Myocyte (in vitro differentiated cells): ENCODE measurements at places on chromosomes 1 and 21. TPM values are rescaled to one million over a fixed set of nuclear protein-coding genes. Genes with fewer than 3 reads are reported as not detected.

- no peak for DNase-seq
Measured at GRCh38 chr1:30085811-30086770, 637.3 kb downstream of the MATN1 start.

- no peak for DNase-seq
Measured at GRCh38 chr1:228956864-228957263, 221.6 kb downstream of the RHOU start.

GRCh38 chr1:22371408-22371807, 80.2 kb upstream of the ZBTB40 start:
- no peak for DNase-seq

GRCh38 chr21:41802198-41802584, 35.3 kb upstream of the RIPK4 start:
- no peak for DNase-seq

DNA sequence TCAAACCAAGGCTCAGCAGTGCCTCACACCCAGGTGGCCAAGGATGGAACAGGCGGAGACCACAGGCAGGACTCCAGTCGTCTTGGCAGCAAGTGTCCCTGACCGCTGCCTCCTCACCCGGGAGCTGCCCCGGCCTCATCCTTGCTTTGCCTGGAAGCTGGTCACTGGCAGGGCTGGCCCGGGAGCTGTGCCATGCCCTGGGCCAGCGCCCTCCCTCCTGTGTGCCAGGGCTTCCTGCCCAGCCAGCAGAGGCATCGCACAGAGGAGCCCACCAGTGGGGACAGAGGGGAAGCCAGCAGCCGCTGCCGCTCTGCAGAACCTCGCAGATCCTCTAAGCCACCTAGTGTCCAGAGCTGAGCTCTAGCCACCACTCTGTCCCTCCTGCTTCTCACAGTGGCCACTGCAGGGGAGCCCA, 7.8 kb downstream of the CASZ1 start:
- DNase-seq, result peak; percentile 72

GRCh38 chr1:200143347-200143746, 115.8 kb downstream of the NR5A2 start:
- DNase-seq, result no peak

TNFRSF8 gene
- total RNA-seq, result 0.16 TPM in 1 of 2 replicates, not detected in the other

COL8A2 gene
- 3.2 and 3.9 TPM in 2 replicates for total RNA-seq

DNA sequence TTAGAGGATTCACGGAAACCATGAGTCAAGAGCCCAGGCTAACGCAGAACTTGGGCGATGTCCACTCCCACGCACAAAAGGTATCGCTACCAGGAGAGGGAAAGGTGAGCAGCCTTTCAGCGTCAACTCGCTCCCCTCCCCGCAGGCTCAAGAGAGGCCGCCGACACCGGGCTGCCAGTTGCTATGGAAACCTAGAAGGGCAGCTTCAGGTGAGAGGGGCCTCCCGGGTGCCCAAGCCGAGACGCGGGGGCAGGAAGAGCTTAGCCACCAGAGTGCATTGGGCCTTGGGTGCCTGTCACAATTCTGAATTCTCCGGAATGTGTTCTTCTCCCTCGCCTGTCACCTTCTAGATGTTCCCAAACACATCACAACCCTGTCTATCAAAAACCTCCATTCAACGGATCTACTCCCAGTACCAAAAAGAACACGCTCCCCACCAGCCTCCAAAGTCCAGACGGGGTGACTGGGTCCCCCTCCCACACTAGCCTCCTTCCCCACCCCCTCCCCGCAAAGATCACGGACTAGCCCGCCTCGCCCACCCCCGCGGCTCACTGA, 694 bp downstream of the MEAF6 start:
- DNase-seq, result no peak

GRCh38 chr1:230210981-230211336, 143.9 kb downstream of the GALNT2 start:
- DNase-seq, result no peak

- DNase-seq, result no peak
Measured at GRCh38 chr1:155070721-155071569, 7.4 kb downstream of the EFNA4 start.
